ENCODE measurements at places on chromosomes 6 and 20.

- DNase-seq, result no peak
These were observed 687.7 kb upstream of the MARCKS start for GRCh38 chr6:113169484-113169883.

- peak; percentile 23 for DNase-seq
These were observed at the start of gene ASIP for GRCh38 chr20:34240693-34241615. ASIP (plus strand) TSS chr20:34241423; CDS start chr20:34260375, 18,952 bp downstream.

DNA sequence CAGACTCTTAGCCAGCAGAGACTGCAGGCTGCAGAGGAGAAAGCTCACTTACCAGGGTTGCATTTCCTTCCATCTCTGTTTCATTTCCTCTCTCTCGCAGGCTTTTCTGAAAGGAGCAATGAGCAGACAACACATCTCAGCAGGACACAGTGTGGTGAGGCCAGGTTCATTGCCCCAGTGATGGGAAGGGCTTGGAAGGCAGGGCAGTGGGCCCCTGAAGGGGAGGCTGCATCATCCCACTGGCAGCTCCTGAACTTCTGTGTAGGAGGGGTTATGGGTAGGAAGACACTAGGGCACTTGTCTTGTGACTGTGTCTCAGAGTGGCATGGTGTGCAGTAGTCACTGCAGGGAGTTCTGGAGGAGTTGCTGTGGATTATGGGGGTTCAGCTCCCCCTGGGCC, 246.8 kb downstream of the QKI start:
- DNase-seq, result no peak

DNA sequence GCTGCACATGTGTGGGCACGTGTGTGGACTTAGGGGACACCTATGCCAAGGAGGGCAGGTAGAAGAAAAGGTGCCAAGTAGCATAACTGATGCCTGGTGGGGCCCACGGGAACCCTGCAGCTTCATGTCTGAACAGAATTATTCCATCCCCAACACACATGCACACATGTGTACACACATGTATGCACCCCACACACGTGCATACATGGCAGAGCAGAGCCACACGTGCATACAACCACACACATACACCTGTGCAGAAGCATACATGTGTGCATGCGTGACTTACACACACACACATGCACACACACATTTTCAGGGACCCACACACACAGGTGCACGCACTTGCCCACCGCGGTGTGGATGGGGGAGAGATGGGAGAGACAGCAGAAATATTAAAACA, 51.7 kb upstream of the CHRNA4 start:
- no peak for DNase-seq

- DNase-seq, result peak; percentile 47
These were observed 2.9 kb downstream of the TFAP2A start for GRCh38 chr6:10411971-10412460.

- DNase-seq, result no peak
These were observed 92.3 kb downstream of the ANKRD60 start for GRCh38 chr20:58136149-58136484.

- no peak for DNase-seq
These were observed 229.9 kb upstream of the RUNX2 start for GRCh38 chr6:45098256-45098655.

- no peak for DNase-seq
These were observed 40.9 kb downstream of the PTPRA start for GRCh38 chr20:2914160-2914559.

- DNase-seq, result no peak
These were observed 610 bp downstream of the CASP8AP2 start for GRCh38 chr6:89830170-89830809.

DNA sequence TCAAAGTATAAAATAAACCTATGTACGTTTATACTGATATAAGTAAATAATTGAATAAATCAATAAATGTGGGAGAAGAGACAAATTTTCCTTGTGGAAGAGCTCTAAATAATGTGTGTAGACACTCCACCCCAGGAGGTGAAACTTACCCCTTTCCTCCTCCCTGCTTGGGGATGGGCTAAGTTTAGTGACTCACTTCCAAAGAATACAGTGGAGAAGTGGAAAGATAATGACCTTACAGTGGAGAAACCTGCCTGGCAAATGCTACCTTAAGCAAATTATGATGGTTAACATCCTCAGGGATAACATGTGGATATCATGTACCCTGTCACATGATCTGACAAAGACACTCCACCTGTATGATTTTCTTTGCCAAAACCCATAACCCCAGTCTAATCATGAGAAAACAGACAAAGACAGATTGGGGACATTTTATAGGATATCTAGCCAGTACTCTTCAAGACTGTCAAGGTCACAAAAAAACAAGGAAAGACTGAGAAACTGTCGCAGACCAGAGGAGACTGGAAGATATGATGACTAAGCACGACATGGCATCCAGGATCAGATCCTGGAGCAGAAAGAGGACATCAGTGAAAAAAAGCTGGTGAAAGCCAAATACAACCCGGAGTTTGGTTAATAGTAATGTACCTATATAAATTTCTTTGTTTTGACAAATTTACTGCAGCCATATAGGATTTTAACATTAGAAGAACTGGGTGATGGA, 195.5 kb upstream of the PRDM1 start:
- DNase-seq, result no peak

GRCh38 chr6:797479-798077, 104.6 kb upstream of the EXOC2 start:
- no peak for DNase-seq

GRCh38 chr6:37906121-37906520, 86.6 kb downstream of the ZFAND3 start:
- no peak for DNase-seq

DNA sequence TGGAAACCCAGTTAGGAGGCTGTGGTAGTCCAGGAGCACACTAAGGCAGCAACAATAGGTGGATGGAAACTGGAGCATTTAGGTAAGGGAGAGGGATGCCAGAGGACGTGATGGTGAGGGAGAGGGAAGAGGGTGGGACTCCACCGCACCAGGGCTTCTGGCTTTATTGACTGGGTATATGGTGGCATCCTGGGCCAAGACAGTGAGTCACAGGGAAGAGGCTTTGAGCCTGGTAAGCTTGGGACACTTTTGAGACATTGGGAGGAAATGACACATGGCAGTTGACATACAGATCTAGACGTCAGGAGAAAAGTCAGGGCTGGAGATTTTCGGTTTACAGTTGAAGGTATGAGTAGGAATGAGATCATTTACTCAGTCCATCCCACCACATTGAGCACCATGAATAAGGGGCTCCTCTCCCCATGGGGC, 14.9 kb downstream of the NT5E start:
- no peak for DNase-seq

GRCh38 chr6:12245763-12246718, 44.1 kb upstream of the EDN1 start:
- DNase-seq, result no peak

DNA sequence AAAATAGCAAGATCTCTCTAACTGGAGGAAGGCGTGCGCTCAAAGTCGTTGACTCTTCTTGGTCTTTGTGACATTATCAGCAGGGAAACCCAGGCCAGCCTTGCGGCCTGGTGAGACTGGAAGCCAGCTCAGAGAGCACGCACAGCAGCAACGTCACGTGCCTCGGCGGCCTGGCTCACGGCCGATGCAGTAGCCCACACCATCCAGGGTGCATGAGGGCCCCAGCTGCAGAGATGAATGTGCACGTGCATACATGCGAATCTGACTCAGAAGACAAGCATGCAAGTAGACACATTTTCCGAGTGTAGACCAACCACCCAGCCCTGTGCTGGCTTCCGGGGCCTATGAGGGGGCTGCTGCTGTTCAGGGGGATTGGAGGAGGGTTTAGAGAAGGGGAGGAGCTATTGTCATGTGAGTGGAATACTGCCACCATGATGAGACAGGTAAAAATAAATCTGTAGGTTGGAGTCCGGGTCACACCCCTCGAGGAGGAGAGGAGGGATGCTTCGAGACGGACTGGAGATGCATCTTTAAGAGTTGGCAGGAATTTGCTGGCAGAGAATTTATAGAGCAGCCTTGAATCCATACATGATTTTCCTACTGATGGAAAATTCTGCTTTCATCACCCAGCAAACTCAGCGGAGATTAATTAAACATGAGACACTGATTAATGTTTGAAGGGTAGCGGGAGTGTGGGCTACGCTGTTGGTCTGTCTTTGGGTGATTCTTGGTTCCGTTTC, 388.2 kb downstream of the CDH4 start:
- no peak for DNase-seq

DNA sequence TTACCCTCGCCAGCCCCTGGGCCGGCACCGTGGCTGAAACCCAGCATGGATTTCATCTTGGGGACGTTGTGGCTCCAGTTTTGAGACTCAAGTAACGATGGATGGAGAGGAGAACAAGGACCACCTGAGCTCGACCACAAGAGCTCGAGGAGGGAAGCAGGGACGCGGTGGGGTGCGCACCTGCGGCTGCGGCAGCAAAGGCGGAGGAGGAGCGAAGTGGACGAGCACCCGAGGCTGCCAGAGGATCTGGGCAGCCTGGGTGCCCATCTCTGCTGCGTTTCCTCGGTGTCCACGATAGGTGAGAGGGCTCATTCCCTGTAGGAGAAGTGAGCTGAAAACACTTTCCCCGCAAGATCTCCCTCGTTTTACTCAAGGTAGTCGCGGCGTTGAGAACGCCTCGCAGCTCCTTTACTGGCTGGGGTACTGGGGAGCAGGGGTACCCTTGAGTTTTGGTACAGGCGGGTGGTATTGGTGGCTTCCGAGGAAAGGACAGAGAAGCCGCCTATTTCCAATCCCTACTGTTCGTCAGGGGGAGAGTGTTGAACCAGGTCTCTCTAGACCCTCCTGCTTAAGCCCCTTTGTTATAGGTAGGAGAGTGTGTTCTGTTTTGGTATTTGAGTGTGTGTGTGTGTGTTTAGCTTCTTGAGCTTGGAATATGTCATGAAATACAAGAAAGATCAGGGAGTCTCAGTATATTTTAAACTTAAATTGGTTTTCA, 137.7 kb downstream of the TRIM27 start:
- no peak for DNase-seq

DNA sequence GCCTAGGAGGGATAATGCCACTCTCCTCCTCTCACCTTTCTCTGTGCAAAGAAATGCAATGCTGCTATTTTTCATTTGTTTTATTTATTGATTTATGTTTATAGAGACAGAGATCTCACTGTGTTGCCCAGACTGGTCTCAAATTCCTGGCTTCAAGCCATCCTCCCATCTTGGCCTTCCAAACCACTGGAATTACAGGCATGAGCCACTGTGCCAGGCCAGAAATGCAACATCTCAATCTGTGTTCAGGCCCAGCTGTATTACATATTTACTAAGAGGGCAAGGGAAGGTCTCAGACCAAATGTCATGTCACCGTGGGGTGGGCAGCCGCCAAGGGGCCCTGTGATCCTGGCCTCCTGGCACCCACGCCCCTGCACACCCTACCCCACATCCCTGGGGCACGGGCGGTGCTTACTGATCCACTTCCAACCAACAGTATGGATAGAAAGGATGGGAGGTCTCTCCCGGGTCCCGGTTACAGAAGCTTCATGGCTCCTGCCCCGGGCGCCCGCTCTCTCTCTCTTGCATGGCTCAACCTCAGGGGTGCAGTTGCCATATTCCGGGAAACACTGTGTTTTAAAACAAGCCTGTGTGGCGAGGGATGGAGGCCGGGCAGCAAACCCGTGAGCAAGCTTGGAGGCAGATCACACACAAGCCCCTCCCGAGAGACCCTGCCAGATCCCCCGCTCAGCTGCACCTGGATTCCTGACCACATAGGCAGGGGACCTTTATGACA, 111.8 kb downstream of the AGPAT4 start:
- no peak for DNase-seq

GRCh38 chr20:32963176-32963575, 41.1 kb downstream of the SUN5 start:
- DNase-seq, result no peak

DNA sequence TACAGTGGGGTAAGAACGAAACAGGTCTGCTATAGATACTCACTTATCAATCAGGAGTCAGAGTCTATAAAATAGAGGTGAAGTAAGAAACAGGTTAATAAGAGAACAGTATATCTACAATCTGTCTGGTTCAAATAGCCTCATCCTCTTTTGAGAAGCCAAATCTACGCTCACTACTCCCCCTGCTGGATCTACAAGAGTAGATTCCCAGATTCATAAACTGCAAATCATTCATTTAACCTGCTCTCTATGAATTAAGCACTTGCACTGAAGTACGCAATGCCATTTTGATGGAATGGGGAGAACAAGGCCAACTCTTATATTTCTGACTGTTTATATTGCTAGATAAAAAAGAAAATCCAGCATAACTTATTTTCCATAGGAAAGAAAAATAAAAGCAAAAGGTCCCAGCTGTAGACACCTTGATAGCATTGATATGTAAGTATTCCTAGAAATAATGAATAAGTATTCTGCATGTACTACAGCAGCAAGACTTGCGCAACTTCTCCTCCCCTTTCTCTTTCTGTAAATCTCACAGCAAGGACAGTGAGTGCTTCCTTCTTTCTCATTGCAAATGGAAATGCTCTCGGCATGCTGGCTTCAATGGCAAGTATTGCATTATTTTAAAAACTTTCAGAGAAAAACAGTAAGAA, 92.3 kb downstream of the RFX6 start:
- no peak for DNase-seq

DNA sequence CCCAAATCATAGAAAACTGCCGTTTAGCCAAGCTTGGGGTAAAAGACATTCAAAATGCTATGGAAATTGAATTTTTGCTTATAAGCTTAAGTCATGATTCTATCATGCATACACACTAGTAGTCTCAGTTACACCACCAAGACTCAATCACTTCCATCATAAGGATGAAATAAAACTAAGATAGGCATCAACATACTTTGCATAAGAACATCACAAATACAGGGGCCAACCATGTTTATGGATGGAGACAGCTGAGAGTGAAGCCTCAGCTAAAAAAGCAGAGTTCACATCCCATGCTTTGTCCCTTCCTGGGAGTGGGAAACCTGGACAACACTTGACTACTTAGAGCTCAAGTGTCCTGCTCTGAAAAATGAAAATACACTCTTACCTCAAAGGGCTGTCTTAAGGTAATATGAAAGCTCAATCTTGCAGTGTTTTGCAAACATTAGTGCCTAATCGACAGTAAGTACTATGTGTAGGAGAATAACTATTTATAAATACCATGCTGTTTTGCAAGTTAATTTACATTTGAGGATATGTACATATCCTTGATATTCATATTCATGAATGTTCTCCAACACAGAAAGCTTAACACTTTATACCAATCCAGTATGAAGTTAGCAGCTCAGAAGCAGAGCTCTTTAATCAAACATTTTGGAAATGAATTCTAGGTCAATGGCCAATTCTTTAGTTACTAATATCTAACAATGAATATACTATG, 32.0 kb upstream of the SMIM28 start:
- DNase-seq, result no peak

DNA sequence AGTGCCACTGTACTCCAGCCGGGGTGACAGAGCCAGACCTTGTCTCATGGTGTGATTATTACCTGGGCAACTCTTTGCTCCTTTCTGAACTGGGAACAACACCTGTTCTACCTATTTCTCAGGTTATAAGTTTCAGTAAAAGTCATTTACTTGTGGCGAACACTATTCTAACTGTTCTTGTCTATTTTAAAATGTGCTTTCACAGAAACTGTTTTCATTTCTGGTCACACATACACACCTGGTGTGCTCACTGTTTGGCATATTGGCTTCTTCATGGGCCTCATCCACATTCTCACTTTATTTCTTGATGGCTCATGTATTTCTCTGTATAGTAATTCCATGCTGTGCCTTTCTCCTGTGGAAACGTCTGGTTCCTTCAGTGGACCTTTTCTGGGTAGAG, 30.5 kb upstream of the XRN2 start:
- DNase-seq, result no peak

Data from CD8-positive, alpha-beta memory T cell (primary cell).